Fibroblast of skin of right biceps (primary cell): ENCODE measurements at places on chromosomes 16 and 17.

DNA sequence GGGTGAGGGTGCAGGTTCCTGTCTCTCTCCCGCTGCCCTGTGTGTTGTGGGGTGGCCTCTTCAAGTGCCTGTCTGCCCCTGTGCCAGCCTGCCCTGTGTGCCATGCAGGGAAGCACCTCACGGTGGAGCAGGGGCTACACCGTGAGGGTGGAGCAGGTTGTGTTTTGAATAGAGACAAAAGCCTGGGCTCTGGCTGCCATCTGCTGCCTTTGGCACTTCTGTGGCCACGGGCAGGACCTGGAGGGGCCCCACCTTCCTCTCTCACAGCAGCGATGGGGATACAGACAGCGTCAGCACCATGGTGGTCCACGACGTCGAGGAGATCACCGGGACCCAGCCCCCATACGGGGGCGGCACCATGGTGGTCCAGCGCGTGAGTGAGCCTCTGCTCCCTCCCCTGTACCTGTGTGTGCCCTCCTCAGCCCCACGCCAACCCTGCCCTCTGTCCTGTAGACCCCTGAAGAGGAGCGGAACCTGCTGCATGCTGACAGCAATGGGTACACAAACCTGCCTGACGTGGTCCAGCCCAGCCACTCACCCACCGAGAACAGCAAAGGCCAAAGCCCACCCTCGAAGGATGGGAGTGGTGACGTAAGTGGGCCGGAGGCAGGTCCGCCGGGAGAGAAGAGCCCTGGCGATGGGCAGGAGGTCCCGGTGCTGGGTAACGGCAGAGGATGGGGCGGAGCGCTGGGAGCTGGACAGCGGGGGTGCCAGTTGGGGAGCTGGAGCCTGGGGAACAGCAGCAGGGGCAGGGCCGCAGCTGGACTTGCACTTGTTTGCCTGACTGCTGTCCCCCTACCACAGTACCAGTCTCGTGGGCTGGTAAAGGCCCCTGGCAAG is 5.4 kb upstream of the C17orf107 start:
- no peak for DNase-seq

DNA sequence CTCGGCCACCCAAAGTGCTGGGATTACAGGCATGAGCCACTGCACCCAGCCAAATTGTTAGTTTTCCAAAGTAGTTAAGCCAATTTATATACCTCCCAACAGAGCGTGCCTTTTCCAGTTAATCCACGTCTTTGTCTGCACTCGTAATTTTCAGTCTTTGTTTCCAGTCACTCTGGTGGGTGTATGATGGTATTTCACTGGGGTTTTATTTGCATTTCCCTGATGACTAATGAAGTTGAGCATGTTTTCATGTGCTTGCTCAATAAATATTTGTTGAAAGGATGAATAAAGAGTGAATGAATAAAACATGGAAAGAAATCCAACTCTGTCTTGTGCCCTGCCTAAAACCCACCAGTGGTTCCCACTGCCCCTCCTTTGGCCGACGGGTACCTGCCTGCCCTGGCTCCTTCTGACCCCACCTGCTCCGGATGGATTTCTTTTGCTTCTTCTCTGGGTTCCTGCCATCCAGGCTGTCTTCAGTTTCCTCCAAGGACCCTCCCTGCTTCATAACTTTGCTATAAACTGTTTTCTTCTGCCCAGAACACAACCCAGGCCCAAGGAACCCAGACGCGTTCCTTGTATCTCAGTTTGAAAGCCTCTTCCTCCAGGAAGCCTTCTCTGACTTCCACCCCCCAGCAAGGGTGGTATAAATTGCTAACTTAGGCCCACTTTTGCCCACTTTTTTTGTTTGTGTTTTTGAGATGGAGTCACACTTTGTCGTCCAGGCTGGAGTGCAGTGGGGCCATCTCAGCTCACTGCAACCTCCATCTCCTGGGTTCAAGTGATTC is 3.0 kb upstream of the ABCC1 start:
- peak; percentile 81 for DNase-seq

DNA sequence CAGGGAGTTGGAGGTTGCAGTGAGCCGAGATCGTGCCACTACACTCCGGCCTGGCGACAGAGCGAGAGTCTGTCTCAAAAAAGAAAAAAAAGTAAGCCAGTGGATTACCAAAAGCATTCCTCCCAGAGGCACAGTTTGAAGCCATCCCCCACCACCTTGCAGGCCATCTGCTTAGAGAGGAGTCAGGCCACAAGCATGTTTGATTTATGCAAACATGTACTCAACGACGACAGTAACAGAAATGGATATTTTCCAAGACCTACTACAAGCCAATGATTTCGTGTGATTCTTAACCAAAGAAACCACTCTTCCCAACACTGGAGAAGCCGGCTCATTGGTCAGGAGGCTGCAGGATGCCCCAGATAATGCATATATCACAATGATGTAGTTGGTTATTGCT is 34.8 kb downstream of the MYH13 start:
- DNase-seq, result peak; percentile 95

GRCh38 chr16:12773221-12773620 is 30.5 kb downstream of the CPPED1 start:
- DNase-seq, result no peak

GRCh38 chr17:4947411-4948165 is 742 bp downstream of the PFN1 start:
- peak; percentile 68 for DNase-seq

GRCh38 chr16:17460890-17461289 is 9.9 kb downstream of the XYLT1 start:
- DNase-seq, result peak; percentile 52

GRCh38 chr16:86075488-86075785 is 176.5 kb downstream of the IRF8 start:
- DNase-seq, result no peak

GRCh38 chr17:4354862-4355514 is 11.5 kb downstream of the UBE2G1 start:
- DNase-seq, result peak; percentile 8

DNA sequence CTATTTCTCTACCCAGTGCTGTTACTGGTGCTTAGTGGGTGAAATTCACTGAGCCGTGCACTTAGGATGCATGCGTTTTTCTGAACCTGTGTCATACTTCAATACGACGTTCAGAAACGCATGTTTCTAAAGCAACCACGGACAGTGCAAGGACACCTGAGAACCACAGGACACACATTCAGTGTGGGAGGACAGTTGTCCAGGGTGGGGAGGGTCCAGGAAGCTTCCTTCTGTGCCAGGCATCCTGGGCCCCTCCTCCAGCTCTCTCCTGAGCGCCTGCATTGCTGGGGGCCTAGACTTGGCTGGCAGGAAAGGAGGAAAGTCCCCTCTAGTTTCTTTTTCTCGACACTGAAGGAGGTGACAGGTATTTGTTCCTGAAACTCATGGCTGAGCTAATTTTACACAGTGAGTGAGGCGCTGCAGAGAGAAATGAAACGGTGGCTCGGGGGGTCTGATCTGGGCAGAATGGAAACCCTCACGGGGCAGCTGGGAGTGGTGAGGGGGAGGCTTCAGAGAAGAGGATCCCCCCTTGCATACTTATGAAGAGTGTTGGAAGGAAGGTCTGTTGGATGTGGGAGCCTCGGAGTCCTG is 89.9 kb downstream of the IRF8 start:
- DNase-seq, result no peak

GRCh38 chr17:81086789-81087551 is 52.0 kb downstream of the BAIAP2 start:
- DNase-seq, result no peak

DNA sequence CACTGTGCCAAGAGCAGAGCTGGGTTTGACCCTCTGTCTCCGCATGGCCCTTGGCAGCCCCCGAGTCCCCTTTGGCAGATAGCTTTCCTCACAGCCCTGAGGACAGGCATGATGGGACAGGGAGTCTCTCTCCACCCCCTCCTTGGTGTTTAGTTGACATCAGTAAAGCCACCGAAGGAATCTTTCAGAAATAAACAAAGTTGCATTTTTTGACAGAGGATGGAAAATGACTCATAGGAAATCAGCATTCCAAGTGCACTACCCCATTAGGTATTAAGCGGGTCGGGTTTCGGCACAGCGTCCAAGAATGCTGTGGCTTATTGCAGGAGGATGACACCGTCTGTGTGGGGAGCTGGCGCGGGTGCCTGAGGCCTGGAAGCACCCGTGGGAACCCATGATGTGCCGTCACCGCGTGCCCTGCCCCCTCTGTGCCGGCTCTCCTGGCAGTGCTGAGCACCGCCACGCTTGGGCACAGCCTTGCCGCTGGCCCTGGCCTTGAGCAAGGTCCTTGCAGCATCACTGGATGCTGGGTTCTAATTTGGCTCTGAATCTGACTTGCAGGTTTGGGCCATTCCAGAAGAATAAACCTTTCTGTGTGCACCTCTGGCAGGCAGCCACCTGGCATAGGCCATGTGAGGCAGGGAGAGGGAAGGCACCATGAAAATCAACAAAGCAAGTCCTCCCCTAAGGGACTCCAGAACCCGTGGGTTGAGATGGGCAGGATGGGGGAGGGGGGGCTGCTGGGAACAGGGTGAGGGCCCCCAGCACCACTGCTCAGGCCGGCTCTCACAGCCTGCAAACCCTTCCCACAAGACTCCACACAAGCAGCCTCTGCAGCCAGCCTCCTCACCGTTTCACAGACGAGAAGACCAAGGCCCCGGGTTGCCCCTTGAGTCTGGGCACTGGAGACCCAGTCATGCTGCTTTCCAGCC is 50.5 kb upstream of the ZNF469 start:
- DNase-seq, result peak; percentile 100

DNA sequence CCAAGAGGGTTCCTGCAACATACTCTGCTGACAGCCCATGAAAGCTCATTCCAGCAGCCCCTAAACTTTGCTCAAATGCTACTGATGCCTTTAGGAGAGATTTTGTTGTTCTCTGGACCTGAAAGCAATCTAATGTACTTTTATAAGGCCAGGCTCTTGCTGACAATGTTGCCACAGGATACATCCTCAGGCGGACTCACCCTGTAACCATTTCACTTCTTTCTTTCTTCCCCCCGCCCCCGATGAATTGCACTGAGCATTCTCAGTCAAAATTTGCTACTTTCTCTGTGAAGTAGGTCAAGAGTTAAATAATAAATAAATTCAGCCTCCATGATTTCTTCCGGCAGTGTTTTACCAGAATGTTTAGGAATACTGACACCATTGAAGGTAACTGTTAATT is 1.5 kb downstream of the GAS7 start:
- DNase-seq, result peak; percentile 29
